ENCODE measurements at places on chromosomes 1 and 21.

DNA sequence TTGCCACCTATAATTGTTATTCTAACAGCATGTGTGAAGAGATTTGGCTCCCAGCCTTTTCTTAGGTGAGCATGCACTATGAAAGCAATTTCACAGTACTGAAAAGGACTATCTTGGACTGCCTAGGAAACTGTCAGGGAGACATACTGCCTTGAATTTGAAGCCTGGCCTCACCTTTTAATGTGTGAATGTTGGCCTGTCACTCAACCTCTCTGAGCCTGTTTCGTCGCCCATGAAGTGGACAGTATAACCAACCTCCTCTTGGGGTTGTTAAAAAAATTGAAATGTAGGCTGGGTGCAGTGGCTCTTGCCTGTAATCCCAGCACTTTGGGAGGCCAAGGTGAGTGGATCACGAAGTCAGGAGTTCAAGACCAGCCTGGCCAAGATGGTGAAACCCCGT lies 20.4 kb upstream of the POU2F1 start:
- no peak for DNase-seq

DNA sequence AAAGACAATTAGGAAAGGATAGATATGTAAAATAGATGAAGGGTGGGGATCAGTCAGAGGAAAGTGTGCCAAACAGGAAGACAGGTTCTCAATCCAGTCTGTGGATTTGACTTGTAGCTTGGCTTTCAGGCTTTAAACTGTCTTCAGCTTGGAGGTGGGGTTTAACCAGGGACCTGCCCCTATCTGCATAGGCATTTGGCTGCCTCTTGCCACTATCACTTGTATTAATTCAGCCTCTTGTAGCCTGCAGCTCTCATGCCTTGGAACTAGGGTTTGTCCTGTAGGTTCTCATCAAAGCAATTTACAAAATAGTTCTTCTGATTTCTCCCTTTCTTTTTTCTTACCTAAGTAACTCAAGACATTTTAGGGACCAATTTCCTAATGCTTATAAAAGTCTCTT lies 88.8 kb upstream of the PAXBP1 start:
- DNase-seq: no peak

GRCh38 chr1:231871878-231872277 lies 245.3 kb downstream of the DISC1 start:
- DNase-seq: no peak

DNA sequence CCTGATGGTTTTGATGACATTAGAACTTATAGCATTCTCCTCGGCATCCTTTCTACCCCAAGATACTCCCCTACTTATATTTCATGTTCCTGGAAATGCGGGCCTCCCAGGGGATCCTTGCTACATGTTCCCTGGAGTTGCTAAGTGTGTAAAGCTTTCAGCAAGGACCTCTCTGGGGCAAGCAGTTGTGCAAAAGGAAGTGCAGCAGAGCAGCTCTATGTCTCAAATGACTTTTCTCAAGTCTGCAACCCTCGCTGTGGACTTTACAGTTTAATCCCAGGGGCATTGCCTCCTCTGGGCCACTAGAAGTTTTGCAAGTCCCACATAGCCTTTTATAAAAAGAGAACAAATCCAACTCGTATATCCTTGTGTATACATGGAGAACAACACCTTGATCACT lies 20.8 kb upstream of the MNDA start:
- no peak for DNase-seq

GRCh38 chr1:25167269-25168192 lies 64.8 kb downstream of the SYF2 start:
- DNase-seq: no peak

DNA sequence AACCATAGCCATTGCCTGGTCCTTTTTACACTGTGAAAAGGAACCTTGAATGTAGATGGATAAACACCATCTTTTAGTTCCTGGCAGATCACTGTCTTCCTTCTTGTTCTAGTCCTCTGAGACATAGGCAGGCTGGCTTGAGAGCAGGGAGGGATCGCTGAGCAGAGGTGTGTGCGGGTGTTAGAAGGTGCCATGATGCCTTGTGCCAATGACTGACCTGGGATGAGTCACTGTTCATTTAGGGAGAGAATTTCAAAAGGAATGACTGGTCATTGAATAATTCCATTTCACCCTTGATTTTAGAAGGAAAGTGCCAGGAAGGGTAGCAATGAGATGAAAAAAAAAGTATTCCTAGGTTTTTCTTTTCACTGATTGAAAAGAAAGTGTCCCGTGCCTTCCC lies 383.9 kb downstream of the KIF26B start:
- no peak for DNase-seq

- DNase-seq: no peak
Measured at GRCh38 chr1:37354876-37355650, 119.3 kb upstream of the ZC3H12A start.

DNA sequence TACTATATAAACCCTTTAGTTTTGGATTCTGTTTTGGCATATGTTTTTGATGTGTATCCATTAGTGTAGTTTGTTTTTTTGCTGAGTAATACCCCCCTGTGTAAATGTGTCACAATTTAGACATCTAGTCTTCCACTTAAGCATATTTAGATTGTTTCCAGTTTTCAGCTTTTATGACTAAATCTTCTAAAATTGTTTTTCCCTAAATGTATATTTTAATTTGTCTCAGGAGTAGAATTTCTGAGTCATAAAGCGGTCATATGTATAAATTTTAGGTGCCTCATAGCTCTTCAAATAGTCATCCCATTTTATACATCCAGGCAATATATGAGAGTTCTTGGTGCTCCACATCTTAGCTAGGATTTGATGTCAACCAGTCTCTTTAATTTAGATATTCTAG lies 1348.0 kb downstream of the MRPL39 start:
- no peak for DNase-seq

DNA sequence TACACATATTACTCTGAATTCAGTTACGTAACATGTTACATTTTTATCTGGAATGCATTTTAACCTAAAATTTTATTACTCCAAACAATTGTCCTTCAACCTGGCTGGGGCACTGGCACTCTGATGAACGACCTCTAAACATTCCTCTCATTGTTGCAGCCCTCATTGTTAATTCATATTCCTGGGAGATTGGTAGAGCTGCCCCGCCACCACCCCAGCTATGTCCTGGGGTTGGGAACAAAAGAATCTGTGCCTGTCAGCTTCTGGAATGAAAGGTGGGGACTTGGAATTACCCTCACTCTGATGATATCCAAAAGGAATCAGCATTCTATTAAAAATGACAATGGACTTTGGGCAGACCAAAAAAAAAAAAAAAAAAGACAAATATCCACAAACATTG lies 38.0 kb upstream of the DESI2 start:
- no peak for DNase-seq

GRCh38 chr1:167149793-167150491 lies 56.1 kb downstream of the STYXL2 start:
- no peak for DNase-seq

DNA sequence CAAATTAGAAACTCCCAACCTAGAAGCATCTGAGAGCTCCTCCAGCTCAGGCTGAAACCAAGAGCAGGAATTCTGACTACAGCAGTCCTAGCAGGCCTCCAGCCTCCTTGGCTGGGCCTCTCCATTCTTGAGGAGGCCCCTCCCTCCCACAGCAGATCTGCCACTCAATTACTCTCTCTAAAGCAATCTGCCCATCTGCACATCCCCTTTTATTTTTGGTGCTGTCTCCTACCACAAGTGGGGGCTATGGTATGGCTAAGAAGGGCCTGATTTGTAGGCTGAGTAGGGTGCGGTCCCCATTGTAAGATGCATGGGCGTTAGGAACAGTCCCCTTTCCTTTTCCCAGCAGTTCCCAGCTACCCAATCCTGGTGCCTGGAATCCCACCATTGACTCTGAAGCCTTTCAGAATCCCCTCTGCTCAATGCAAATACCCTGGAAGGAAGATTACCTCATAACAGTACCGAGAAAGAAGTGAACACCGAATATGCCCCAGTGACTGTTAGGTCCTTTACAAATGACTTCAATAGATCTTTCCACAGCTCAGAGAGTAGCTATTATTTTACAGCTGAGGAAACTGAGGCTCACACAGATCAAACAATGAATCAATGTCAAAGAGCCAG lies 11.6 kb upstream of the TTC39A start:
- no peak for DNase-seq

DNA sequence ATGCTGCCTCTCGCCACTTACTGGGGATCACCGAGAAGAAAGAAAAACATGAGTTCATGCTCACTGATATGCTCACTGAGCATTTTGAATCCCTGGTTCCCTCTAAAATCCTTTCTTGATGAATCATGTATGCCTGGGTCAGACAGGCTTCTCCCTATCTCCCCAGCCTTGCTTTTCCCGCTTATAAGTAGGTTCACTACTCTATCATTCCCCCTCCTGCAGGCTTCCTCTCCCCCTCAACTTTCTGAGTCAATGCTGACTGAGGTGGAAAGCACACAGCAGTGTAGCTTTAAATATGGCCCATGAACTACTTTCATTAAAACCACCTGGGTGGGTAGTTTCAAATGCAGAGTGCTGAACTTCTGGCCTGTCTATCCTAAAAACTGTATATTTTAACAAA lies 41.7 kb downstream of the FMO4 start:
- DNase-seq: no peak

GRCh38 chr1:7680207-7680954 lies 90.7 kb upstream of the VAMP3 start:
- peak; percentile 66 for DNase-seq

GRCh38 chr1:181469829-181470228 lies 13.5 kb upstream of the CACNA1E start:
- DNase-seq: no peak

DNA sequence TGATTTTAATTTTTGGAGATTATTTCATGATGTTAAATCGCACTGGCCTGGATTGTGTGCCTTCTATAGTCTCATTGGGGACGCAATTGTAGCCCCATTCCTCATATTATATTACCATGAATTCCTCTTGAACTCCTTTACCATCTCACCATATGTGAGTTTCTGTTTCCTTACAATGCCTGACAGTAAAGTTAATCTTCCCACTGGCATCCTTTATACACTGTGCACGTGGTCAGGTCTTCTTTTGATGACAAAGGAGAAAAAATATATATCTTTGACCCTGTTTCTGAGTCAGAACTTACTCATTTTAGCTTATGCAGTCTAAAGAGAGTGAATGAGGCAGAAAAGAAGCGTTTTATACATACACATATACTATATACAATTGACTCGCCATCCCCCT lies 774 bp upstream of the ABL2 start:
- DNase-seq: no peak

- DNase-seq: peak; percentile 23
Measured at GRCh38 chr1:39091845-39092645, 65.9 kb downstream of the NDUFS5 start.

DNA sequence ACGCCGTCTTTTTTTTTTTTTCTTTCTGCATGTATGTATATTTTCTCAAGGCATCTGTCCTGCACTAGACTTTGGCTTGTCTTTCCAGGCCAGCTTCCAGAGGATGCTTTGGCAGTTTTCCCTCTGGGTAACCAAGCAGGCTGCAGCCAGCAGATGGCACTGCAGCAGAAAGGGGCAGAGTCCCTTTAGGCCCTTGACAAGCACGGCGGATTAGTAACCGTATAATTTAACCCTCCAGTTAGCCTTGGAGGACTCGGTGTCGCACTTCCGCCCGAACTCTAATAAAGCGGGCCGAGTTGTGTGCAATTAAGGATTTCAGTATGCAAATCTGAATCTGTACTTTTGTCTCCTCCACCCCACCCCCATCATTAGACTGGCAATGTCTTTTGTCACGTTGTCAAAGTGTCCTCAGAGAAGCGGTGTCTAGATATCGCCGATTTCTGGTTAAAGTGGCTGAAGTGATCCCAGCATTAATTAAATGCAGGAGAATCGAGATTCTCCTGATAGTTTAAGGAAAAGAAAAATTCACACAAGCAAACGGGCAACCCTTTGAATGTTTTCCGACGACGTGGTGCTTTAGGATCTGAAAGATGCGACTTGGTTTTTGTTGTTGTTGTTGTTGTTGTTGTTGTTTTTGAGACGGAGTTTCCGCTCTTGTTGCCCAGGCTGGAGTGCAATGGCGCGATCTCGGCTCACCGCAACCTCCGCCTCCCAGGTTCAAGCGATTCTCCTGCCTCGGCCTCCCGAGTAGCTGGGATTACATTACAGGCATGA lies 1.1 kb upstream of the TMEM167B start:
- peak; percentile 85 for DNase-seq

DNA sequence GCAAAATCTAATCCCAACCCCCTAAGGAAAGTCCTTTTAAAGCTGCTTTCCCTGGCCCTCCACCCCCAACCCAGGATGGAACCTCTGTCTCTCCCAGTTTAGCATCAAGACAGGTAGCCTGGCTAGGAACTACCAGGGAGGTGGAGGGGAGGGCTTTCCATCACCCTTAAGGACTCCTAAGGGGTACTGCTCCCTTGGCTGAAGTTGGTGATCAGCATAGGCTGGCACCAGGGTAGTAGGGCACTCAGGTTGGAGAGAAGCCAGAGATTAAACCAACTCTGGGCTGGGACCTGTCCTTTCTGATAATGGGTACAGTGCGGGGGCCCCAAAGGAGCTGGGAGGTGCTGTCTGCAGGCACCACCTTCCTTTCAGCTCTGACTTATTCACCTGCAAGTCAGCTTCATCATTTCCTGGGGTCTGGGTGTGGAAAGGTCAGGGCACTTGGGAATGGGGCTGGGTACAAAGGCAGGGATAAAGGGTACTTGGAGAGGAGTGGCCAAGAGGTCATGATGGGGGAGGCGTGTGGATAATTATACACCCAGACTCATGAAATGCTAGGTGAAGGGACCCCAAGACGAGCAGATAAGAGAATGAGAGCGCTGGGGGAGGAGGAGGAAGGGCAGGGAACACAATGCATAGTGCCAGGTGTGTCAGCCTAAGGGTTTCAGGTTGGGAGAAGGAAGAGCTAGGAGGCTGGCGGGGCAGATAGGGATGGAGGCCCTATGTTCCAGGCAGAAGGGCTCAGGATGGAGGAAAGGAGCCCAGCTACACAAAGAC lies 1.2 kb downstream of the ARHGEF2 start:
- DNase-seq: no peak

- DNase-seq: no peak
Measured at GRCh38 chr1:111176678-111177077, 23.8 kb downstream of the DENND2D start.

- DNase-seq: no peak
Measured at GRCh38 chr1:115296981-115297380, 41.1 kb downstream of the NGF start.

- no peak for DNase-seq
Measured at GRCh38 chr1:156319664-156320063, 18.4 kb downstream of the CCT3 start.

DNA sequence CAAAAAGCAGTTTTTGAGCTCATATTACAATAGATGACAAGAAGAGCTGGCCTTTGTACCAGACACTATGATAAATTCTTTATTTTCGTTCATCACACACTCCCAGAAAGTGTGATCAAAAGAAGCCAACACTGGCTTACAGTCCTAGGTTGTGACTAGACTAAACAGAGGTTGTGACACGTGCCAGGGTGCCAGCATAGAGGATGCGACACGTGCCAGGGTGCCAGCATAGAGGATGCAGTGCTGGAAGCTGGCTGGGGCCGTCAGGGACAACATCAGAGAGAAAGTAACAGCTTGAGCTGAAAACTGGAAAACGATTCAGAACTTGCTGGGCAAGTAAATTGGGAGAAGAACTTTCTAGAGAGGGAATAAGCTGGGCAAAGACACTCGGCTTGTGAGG lies 2.2 kb downstream of the MTARC1 start:
- no peak for DNase-seq
